ENCODE measurements at places on chromosomes 7 and 10.

GRCh38 chr7:27636326-27637006 is 26.2 kb downstream of the HIBADH start:
- no peak for DNase-seq

DNA sequence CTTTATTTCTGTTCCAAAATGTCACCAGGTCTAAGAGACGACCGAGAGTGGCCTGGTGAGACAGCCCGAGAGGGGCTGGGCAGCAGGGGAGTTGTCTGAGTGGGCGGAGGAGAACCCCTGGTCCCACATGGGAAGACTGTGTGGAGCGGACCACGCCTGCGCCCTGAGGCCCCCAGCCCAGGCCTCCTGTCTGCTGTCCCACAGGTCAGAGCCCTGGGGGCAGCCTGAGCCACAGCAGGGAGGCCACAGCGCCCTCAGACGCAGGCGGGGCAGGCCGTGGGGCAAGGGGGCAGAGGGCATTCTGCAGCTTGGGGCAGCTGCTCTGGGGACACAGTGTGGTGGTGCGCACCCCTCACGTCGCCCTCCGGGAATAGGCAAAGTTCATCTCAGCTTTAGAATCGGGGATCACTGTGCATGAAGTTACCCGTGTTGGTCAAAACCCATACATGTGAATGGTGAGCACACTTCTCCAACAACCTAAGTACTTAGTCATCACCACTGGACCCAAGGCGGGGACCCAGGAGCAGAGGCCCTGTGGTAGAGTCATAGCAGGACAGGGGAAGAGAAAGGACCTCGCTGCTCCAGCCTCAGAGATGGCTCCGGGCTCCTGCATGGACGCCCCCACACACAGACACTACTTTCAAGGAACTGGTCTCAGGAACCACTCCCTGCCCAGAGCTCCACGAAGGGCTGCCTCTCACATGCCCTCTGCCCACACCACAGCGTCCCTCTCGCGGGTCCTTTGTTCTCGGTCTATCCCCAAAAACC is 214.7 kb downstream of the ELFN1 start:
- no peak for DNase-seq

DNA sequence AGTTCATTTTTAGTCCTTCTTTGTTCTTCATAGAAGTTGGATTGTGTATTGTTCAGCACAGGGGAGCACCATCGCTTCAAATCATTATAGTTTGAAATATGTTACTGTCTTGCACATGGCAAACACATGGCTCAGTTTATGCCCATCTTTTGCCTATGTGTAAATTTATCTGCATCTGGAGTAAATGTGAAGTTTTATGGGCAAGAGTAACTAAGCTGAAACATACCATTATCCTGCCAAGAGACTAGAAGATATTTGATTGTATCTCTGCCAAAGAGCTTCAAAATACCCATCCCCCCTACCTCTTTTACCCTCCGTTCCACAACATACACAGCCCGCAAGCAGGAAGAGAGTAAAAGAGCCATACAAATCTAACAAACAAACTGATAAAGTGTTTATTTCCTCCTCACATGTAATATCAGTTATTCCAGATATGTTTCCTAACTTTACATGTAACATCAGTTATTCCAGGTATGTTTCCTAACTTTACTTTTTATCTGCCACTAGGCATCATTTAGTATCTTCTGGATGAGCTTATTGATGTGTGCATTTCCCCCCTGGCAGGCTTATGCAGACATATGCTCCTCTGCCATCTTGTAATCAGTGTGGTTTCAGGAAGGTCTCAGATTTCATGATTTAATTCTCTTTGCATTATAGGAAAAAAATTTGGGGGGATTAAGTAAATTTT is 127.7 kb downstream of the SRI start:
- DNase-seq, result no peak

DNA sequence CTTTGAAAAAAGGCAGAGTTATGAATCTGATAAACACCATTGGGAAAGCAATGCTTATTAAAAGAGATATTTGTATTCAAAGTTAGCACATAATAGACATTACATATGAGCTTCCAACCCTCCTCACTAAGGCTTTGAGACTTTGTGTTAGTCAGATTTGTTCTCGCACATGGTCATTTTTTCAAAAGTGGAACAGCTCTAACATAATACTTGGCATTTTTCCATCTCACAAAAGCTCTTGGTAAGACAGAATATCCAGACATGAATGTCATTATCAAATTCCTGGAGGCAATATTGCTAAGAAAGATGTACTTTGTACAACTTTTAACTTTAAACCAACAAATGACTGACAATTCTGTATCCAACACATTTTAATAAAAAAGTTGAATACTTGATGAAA is 292.4 kb upstream of the SMIM30 start:
- DNase-seq, result no peak

DNA sequence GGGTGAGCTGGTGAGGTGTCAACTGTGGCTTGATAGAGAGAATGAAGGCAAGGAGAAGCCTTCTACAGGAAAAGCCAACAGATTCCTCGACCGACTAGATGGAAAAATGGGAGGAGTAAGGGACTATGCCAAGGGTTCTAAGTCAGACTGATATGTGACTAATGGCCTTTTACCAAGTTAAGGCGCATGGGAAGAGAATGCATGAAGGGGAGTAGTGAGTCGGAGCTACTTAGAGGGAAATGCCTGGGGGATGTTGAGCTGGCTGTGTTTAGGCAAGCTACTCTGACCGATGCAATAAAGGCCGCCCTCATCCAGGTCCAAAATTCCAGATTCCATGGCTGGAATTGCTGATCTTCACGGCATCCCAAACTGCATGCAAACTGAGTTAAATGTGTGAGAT is 48.2 kb downstream of the APBB1IP start:
- peak; percentile 99 for DNase-seq

GRCh38 chr7:70595755-70596597 is 536.0 kb upstream of the GALNT17 start:
- DNase-seq, result no peak

DNA sequence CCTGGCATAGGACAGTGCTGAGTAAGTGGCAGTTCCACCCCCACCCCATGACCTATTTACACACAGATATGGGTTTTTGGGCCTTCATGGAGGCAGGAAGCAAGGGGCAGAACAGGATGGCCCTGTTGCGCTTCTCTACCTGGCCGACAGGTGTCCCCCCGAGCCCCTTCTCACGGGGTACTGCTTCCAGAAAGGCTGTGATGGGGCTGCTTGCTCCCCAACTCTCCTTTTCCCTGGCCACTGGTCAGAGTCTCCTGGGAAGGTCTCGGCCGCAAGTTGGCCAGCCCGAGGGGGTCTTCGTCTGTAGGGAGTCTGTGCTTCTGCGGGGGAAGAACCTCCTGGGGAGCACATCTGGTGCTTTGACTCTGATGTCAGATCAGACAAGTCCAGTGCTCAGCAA is 139.8 kb upstream of the TNS3 start:
- DNase-seq, result no peak

DNA sequence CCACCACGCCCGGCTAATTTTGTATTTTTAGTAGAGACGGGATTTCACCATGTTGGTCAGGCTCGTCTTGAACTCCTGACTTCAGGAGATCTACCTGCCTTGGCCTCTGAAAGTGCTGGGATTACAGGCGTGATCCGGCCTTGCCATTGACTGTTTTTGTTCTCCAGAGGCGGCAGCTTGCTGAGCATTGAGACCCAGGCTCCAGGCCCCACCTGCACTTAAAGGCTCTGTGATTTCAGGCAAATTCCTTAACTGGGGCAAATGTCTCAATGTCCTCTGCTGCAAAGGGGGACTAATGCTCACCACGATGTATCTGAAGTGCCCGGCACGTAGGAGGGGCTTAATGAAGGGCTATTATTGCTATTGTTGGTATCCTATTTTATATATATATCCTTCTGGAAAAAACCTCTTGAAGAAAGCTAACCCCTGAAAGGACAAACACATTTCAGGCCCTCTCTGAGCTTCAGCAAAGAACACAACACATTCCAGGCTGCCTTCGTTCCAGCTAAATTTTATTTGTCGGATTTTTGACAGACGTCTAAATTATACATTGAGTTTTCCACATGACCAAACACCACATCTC is 29.0 kb downstream of the TRIM8 start:
- no peak for DNase-seq

DNA sequence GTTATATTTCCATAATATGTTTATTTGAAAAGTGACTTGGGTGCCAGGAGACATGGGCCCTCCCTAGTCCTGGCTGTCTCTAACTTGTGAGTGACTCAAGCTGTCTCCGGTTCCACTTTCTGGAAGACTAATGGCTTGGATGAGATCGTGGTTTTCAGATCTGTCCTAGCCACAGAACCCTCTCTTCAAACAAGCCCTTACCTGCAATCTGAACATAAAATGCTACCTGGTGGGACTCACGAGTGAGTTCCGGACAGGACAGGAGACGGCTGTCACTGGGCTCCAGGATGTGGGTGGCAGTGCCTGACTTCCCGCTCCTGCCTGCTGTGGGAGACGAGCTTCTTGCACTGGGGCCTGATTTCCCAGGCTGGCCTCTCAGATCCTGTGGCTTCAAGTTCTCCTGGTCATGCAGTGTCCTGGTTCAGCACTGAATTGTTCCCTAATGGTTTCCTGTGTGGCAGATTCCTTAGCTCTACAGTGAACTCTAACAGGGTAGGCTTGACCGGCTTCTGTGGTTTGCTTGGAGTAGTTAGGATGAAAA is 26.0 kb upstream of the PFKFB3 start:
- DNase-seq, result peak; percentile 83

GRCh38 chr7:376306-377079 is 86.5 kb downstream of the FOXL3 start:
- DNase-seq, result no peak

DNA sequence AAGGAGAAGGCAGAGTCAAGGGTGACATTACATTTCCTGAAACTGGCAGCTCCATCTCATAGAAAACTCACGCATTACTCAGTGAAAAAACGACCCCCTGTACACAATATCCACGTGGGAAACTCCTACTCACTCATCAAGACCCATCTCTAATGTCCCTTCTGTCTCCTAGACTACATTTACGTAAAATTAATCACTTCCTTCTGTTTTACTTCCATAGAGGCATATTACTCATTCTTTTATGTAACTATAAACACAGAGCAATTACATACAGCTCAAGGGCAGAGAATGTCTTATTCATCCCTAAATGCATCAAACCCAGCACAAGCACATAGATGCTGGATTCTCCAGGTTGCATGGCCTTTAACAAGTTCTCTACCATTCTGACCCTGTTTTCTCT is 281.8 kb downstream of the KCNMA1 start:
- DNase-seq, result peak; percentile 28

GRCh38 chr10:107067843-107068242 is 96.7 kb downstream of the SORCS1 start:
- no peak for DNase-seq

DNA sequence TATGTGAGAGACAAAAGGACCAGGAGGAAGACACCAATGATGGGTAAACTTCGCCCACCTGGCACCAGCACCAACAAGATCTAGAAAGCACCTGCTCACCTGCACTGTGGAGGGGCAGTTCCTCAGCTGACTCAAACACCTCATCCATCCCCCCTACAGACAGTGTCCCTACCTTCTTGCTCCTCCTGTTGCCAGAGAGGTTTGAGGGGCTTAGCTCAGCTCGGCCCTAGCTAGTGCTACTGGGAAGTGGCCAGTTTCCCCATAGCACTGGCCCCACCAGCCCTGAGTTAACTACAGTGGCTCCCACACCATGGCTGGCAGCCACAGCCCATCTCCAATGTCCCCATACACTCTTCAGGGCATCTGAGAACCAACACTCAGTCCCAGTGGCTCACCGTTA is 70.8 kb downstream of the GRID1 start:
- DNase-seq, result no peak

DNA sequence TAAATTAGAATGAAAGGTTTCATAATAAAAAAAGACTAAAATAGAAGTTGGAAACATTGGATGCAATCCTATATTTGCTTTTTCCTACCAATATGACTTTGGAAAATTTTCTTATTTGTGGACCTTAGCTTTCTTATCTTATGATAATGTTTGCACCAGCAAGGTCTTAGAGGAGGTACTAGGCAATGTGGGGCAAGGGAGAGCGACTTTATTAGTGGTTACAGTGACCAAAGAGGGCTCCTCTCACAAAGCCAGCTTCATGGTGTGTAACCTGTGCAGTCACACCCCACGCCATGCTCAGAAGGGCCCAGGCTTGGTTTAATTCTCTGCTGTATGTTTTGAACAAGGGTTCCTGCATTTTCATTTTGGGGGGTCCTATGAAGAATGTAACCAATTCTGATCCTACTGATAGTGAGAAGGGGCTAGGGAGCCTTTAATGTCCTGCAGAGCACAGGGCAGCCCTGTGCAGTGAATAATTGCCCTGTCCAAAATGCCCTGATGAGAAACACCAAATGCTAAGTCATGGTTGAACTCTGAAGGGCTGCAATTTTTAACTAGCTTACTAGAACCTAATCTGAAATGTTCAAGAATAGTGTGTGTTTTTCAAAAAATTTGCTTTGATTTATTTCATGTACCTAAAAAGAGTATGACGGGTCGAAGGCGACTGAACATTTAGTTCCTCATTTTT is 1047.8 kb downstream of the LRMDA start:
- DNase-seq, result no peak

- peak; percentile 73 for DNase-seq
These were observed 36.3 kb upstream of the SH2D4B start for GRCh38 chr10:80501381-80501912.
